ENCODE measurements at places on chromosomes 16 and 17.

- H3K4me1 ChIP-seq = no peaks in the 10 kb centered on the region
- H3K4me3 ChIP-seq = no peak overlapping the region
- DNase-seq = no peak
- H3K27ac ChIP-seq = no peak overlapping the region
- no peaks in the 10 kb centered on the region for H3K36me3 ChIP-seq
These were observed 77.5 kb downstream of the RPGRIP1L start for GRCh38 chr16:53626161-53626560.

- no peak overlapping the region for H3K27ac ChIP-seq
- H3K27me3 ChIP-seq = peaks cover under 1% of the 10 kb centered on the region
- DNase-seq = no peak
- H3K4me1 ChIP-seq = no peaks in the 10 kb centered on the region
- H3K4me3 ChIP-seq = no peak overlapping the region
These were observed 361.3 kb downstream of the FOXL1 start for GRCh38 chr16:86939609-86940008.

- H3K27me3 ChIP-seq = no peaks in the 10 kb centered on the region
- no peaks in the 10 kb centered on the region for H3K4me1 ChIP-seq
- no peaks in the 10 kb centered on the region for H3K36me3 ChIP-seq
- no peak overlapping the region for H3K27ac ChIP-seq
- H3K4me3 ChIP-seq = no peak overlapping the region
These were observed 325.8 kb downstream of the ABCC12 start for GRCh38 chr16:47829850-47830600.

DNA sequence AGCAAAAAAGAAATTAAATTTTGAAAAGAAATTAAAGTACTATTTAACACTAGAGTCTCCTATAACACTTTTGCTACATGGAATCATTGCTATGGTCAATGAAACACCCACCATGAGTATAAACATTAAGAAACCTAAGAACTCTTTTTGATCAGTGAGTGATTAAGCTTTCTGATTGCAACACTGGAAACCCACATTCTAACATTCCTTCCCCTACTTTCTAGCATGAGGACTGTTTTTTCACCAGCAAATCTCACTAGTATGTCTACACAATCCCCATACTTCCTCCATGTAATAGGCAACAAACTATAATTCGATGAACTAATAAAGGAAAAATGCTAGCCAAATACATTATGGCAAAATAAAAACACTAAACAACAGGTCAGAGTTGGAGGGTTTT is 54.7 kb downstream of the SKAP1 start:
- H3K4me1 ChIP-seq = peaks cover 29% of the 10 kb centered on the region
- no peak overlapping the region for H3K27ac ChIP-seq
- no peak overlapping the region for H3K4me3 ChIP-seq
- H3K27me3 ChIP-seq = no peaks in the 10 kb centered on the region
- peaks cover 7% of the 10 kb centered on the region for H3K36me3 ChIP-seq

DNA sequence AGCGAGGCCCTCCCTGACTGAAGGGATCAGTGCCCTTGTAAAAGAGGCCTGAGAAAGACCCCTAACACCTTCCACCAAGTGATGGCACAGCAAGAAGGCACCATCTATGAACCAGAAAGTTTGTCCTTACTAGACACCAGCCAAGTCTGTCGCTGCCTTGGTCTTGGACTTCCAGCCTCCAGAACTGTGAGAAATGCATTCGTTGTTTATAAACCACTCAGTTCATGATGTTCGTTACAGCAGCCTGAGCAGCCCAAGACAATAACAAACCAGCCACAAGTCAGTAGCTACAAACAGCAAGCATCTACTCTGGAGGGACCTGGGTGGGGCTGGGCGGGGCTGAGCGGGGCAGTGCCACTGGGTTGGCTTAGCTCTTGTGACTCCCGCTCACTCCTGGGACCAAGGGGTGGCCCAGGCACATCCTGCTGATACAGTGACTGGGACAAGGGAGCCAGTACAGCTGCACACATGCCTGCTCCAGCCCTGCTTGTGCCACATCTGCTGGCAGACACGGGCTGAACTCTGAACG is 234.9 kb downstream of the IRF8 start:
- H3K27me3 ChIP-seq = no peaks in the 10 kb centered on the region
- H3K4me1 ChIP-seq = no peaks in the 10 kb centered on the region
- H3K27ac ChIP-seq = no peak overlapping the region

GRCh38 chr17:78904371-78904770 is 1.4 kb upstream of the CEP295NL start:
- H3K27ac ChIP-seq = no peak overlapping the region
- H3K4me3 ChIP-seq = no peak overlapping the region
- no peaks in the 10 kb centered on the region for H3K27me3 ChIP-seq
- H3K4me1 ChIP-seq = peaks cover 8% of the 10 kb centered on the region

DNA sequence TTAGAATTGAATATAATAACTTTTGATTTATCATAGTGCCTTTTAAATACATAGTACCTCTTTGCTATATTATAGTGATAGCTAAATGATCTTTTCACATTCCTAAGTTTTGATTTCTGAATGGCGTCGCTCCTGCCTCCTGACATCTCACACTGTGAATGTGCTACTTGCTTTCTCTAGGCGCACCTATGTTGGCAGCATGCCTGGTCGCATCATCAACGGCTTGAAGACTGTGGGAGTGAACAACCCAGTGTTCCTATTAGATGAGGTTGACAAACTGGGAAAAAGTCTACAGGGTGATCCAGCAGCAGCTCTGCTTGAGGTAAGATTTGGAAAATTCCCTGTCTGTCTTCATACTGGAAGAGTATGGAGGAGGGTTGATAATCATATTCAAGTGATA is 29.8 kb upstream of the ABCC11 start:
- no peaks in the 10 kb centered on the region for H3K27me3 ChIP-seq
- no peak overlapping the region for H3K27ac ChIP-seq
- no peaks in the 10 kb centered on the region for H3K4me1 ChIP-seq
- no peak for DNase-seq
- peaks cover 16% of the 10 kb centered on the region for H3K36me3 ChIP-seq
- no peak overlapping the region for H3K4me3 ChIP-seq

- no peaks in the 10 kb centered on the region for H3K27me3 ChIP-seq
- H3K4me1 ChIP-seq = no peaks in the 10 kb centered on the region
- H3K27ac ChIP-seq = no peak overlapping the region
- DNase-seq = no peak
These were observed 115.4 kb downstream of the AXIN2 start for GRCh38 chr17:65446043-65446442.

DNA sequence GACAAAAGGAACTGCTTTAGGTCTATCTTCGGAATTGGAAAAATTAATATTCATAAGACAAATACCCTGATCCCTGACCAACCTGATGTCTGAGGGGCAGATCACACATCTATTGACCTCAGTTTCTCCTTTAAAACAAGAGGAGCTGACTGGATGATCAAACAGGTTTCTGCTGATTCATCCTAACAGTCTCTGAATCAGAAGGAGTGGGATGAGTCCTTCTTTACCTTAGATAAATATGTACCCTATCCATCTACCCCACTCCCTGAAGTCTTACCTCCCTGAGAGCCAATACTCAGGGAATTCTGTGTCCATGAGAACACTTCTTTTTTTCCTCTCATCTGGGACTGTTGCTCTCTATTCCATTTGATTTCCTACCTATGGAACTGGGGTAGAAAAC is 80.3 kb upstream of the CRHR1 start:
- no peaks in the 10 kb centered on the region for H3K27me3 ChIP-seq
- H3K36me3 ChIP-seq = no peaks in the 10 kb centered on the region
- DNase-seq = no peak

- H3K27me3 ChIP-seq = no peaks in the 10 kb centered on the region
- peaks cover 70% of the 10 kb centered on the region for H3K4me1 ChIP-seq
- H3K27ac ChIP-seq = peak overlapping the region; percentile 76
- H3K36me3 ChIP-seq = no peaks in the 10 kb centered on the region
- DNase-seq = no peak
These were observed 34.1 kb downstream of the TK2 start for GRCh38 chr16:66515596-66516508.

DNA sequence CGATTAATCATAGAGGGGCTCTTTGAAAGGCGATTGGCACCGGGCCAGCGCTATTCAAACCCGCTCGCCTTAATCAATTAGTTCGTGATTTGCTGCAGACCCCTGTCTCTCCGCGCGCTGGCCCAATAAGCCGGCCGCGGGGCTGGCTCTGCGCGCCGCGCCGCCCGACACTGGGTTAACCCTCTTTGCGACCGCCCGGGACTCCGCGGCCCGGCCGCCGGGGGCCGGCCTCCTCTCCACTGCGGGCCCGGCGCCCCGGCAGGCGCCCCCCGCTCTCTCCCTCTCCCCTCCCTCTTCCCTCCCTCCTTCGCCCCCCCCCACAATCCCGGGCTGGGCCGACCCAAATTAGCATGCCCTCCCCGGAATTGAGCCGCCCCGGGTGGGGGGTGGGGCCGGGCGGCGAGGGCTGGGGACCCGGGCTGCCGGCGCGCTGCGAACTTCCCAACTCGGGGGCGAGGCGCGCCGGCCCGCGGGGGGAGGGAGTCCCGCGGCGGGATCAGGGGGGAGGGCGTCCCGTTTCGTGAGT is 428 bp upstream of the SALL1 start:
- DNase-seq = no peak
- peaks cover 19% of the 10 kb centered on the region for H3K27me3 ChIP-seq
- no peaks in the 10 kb centered on the region for H3K4me1 ChIP-seq
- no peaks in the 10 kb centered on the region for H3K36me3 ChIP-seq
- H3K4me3 ChIP-seq = no peak overlapping the region

GRCh38 chr16:69937465-69937951 is 13.6 kb upstream of the CLEC18A start:
- no peaks in the 10 kb centered on the region for H3K27me3 ChIP-seq
- H3K4me1 ChIP-seq = no peaks in the 10 kb centered on the region
- no peak overlapping the region for H3K27ac ChIP-seq
- peaks cover 77% of the 10 kb centered on the region for H3K36me3 ChIP-seq
- no peak overlapping the region for H3K4me3 ChIP-seq

- no peak overlapping the region for H3K4me3 ChIP-seq
- H3K36me3 ChIP-seq = peaks cover 16% of the 10 kb centered on the region
- H3K27me3 ChIP-seq = no peaks in the 10 kb centered on the region
These were observed 7.7 kb downstream of the CBX4 start for GRCh38 chr17:79831265-79832217.

GRCh38 chr16:86798247-86799041 is 220.1 kb downstream of the FOXL1 start:
- DNase-seq = no peak
- no peaks in the 10 kb centered on the region for H3K4me1 ChIP-seq
- H3K27ac ChIP-seq = no peak overlapping the region
- H3K4me3 ChIP-seq = no peak overlapping the region
- no peaks in the 10 kb centered on the region for H3K36me3 ChIP-seq

DNA sequence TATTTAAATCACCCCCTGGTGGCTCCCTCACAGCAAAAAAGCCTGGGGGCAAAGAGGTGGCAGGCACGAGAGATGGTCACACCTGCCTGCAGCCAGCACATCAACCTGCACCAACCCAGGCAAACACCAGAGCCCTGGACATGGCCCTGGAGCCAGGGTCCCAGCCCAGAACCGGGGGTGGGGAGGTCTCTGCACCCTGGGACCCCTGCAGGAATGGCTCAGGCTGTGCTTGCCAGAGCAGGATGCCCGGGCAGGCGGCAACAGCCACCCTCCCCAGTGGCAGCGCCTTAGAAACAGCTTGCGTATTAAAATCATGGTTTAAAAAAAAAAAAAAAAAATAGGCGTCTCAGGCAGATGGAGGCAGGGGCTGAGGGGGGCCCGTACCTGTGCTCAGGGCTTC is 16.2 kb downstream of the MYBBP1A start:
- no peak overlapping the region for H3K4me3 ChIP-seq
- no peaks in the 10 kb centered on the region for H3K4me1 ChIP-seq
- no peak overlapping the region for H3K27ac ChIP-seq
- H3K36me3 ChIP-seq = peaks cover 34% of the 10 kb centered on the region
- no peak for DNase-seq

GRCh38 chr17:7444682-7445618 is at the start of gene CHRNB1:
Gene CHRNB1 (plus strand): TSS chr17:7445061. CDS start chr17:7445128, 67 bp downstream.
- no peak for DNase-seq
- H3K27me3 ChIP-seq = peaks cover 45% of the 10 kb centered on the region
- no peak within 1 kb of the TSS for H3K27ac ChIP-seq
- peaks cover 31% of the 10 kb centered on the region for H3K4me1 ChIP-seq

DNA sequence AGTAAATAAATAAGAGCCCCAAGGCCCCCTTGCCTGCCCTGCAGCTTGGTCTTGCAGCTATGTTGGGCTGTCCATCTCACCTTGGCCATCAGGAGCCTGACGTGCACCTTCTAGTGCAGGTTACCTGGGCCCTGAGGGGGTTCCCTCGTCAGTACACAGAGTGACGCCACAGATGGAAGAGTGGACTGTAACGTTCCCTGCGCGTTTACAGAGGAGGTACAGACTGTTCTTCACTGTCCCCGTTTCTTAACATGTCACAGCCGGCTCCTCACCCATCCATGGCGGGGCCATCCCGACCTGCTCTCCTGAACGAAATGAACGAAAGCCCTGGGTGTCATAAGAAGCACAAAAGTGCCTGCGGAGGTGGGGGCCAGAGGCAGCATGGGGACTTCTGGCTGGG is 15.9 kb upstream of the FASN start:
- no peak overlapping the region for H3K27ac ChIP-seq
- no peak overlapping the region for H3K4me3 ChIP-seq
- DNase-seq = no peak
- no peaks in the 10 kb centered on the region for H3K27me3 ChIP-seq
- no peaks in the 10 kb centered on the region for H3K36me3 ChIP-seq

GRCh38 chr17:31489295-31490018 is 98.0 kb downstream of the RAB11FIP4 start:
- H3K36me3 ChIP-seq = no peaks in the 10 kb centered on the region
- H3K27me3 ChIP-seq = no peaks in the 10 kb centered on the region
- peaks cover 64% of the 10 kb centered on the region for H3K4me1 ChIP-seq
- peak overlapping the region; percentile 79 for H3K27ac ChIP-seq
- no peak for DNase-seq

- no peaks in the 10 kb centered on the region for H3K27me3 ChIP-seq
- H3K27ac ChIP-seq = peak overlapping the region; percentile 98
- DNase-seq = no peak
- H3K4me3 ChIP-seq = no peak overlapping the region
- H3K4me1 ChIP-seq = peaks cover 57% of the 10 kb centered on the region
These were observed 615 bp upstream of the SREBF1 start for GRCh38 chr17:17837380-17837821.

- H3K27ac ChIP-seq = peak overlapping the region; percentile 90
- no peak overlapping the region for H3K4me3 ChIP-seq
- H3K4me1 ChIP-seq = peaks cover 46% of the 10 kb centered on the region
These were observed 2.1 kb downstream of the SLC16A6 start for GRCh38 chr17:68288804-68289203.

GRCh38 chr17:79053251-79053925 is 21.2 kb upstream of the ENGASE start:
- DNase-seq = no peak
- no peaks in the 10 kb centered on the region for H3K4me1 ChIP-seq

DNA sequence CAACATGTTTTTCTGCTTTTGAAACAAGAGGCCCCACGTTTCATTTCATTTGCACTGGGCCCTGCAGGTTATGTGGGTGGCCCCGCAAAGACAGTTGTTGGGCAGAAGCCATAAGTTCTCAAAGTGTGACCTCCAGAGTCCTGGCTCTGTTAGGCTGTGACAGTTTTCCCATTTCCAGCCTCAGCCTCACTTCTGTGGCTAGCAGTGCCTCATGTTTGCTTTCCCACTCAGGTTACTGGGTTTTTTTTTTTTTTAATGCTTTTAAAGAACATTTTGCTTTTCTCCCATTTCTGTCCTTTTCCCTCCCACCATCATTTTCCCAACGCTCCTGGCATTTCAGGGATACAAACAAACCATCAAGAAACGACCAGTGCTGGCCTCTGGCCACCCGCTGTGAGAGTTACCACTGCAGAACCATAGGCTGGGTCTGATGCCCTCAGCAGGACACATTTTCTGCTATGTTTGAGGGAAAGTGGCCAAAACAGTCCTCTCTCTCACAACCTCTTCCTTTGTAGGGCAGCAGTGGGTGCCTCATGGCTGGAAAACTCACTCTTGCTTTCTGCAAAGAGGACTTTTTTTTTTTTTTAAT is 159.0 kb upstream of the MPHOSPH6 start:
- H3K27ac ChIP-seq = no peak overlapping the region
- H3K4me3 ChIP-seq = no peak overlapping the region
- no peak for DNase-seq
- no peaks in the 10 kb centered on the region for H3K4me1 ChIP-seq
- H3K27me3 ChIP-seq = no peaks in the 10 kb centered on the region

Data from CD4-positive, alpha-beta memory T cell (primary cell).